EL (cell line): ENCODE measurements at places on chromosomes 13 and 19.

GRCh38 chr19:14248578-14249011, 42.6 kb upstream of the ADGRL1 start:
- DNase-seq, result peak; percentile 50

GRCh38 chr19:12695096-12695495, 1.3 kb downstream of the FBXW9 start:
- no peak for DNase-seq

DNA sequence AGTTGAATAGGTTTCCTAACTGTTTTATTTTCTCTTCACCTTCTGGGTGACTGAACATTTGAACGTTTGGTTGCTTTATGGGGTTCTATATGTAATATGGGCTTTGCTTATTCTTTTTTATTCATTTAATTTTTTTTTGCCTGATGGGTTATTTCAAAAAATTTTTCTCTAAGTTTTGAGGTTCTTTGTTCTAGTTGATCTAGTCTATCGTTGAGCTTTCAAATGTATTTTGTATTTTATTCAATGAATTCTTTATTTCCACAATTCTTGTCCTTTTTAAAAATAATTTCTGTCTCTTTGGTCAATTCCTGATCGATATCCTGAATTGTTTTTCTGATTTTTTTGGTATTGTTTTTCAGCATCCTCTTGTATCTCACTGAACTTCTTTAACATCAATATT, 239.5 kb upstream of the PCDH9 start:
- DNase-seq, result no peak

DNA sequence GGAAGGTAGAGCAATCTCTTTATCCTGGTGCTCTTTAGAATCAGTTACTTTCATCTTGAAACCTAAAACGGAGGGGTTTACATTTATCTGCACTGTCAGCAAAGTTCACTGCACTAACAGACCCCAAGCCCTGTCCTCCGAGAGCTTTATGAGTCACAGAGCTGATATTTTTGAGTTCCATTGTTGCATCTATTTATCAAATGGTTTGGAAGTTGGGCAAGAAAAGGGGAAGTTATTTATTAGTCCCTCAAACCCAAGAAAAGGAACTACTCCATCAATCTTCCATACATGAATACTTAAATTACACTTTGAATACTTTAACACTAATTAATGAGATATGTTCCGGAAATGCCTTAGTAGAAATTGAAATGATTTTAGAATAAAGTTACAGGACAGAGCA, 55.5 kb downstream of the EDNRB start:
- no peak for DNase-seq

DNA sequence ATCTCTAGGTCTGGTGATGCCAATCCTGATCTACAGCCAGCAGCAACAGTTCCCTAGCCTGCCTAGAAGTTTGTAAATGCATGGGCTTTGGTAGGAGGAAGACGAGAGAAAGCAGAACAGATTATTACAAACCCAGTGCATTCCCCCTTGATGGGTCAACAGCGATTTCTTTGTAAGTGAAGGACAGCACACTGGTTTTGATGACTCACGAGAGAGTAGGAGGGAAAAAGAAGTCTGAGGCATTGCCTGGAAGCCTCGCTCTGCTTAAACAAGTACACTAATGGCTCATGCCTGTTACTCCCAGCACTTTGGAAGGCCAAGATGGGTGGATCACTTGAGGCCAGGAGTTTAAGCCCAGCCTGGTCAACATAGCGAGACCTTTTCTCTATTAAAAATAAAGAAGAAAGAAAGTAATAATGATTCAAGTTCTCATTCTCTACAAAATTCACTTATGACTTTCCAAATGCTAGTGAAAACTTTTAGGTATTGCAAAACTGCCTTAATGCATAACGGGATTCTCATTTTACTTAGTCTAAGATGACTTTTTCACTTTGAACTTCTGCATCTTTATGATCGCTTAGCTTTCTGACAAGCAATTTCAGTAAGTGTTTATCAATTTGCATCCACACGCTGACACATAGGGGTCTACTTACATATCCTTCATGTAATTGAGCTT, 47.7 kb upstream of the USPL1 start:
- peak; percentile 95 for DNase-seq

DNA sequence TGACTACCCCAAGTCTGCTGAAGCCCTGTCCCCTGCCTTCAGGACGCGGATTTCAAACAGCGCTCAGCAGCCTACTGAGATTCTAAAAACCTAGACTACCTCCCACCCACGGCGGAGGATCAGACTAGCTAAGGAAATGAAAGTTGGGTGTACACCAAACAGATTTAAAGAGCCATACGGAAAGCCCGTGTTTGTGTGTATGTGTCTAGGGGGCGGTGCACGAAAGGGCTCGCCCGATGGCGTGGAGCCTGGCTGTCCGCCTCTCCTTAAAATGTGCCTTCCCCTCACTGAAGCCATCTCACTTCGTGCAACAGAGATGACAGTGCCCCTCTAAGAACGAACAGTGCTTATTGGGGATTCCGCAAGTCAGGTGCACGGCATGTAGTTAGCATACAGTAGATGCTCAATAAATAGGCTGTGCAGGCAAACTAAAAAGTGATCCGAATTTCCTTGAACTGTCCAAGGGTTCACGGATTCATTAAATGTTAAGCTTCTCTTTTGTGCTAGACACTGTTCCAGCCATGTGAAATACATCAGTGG, 639 bp downstream of the LENG1 start:
- peak; percentile 38 for DNase-seq

DNA sequence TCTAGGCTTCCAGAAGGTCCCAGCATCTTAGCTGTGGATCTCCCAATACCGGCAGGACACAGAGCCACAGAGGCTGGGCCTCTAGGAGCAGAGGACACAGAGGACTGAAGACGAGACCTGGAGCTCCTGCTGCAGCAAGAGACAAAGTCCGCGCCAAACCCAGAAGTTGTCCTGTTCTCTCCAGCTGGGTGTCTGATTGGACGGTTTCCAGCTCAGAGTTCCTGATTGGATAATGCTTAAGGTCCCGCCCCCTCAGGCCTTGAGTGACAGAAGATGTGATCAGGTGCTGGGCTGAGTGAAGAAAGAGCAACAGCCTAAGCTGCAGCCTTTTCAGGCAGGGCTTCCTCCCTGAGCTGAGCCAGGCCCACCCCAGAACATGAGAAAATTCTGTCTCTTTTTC, 59.9 kb upstream of the ZNF85 start:
- no peak for DNase-seq

DNA sequence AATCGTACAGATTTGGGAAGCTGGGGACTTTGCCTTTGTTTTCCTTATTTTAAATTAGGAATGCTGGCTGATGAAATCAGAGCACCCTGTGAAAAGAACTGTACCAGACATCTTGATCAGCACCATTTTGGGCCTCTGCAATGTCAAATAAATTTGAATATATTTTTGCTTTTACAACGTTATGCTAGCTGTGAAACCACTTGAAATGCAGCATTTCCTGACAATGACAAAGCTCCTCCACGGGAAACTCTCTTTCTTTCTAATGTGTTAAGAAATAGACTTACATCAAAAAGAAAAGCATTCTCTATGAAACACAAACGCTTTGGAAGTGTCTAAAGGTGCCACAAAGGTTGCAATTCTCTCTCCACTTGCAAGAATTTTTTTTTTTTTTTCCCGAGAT, 47.1 kb upstream of the MAP3K10 start:
- DNase-seq, result no peak

GRCh38 chr13:93534181-93534700, 307.6 kb downstream of the GPC6 start:
- no peak for DNase-seq

- DNase-seq, result peak; percentile 3
Measured at GRCh38 chr19:31548941-31549340, 199.7 kb upstream of the TSHZ3 start.

- DNase-seq, result peak; percentile 85
Measured at GRCh38 chr19:12840091-12841079, 2.1 kb downstream of the MAST1 start.

GRCh38 chr13:100725472-100725871, 50.9 kb upstream of the TMTC4 start:
- no peak for DNase-seq
